Activated CD8-positive, alpha-beta T cell treated with anti-CD3 and anti-CD28 coated beads for 36 hours (primary cell): ENCODE measurements at places on chromosomes 12 and 14.

- peak; percentile 26 for DNase-seq
Observed at GRCh38 chr14:81485372-81485771, 48.3 kb downstream of the SEL1L start.

DNA sequence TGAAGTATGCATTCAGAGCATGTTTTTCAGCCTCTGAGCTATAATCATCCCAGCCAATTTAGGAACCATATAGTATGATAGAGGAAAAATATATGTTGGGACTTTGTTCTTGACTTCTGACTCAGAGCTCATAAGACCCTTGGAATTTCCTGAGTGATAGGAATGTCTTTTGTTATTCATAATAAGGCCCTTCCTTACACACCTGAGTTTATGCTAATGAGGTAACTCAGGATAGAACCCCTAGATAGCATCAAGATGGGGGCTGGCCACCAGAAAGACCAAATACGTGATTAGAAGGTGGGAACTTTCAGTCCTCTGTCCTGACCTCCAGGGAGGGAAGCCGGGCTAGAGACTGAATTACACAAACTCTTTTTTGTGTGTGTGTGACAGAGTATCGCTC is 32.4 kb upstream of the PLEK2 start:
- DNase-seq = no peak

DNA sequence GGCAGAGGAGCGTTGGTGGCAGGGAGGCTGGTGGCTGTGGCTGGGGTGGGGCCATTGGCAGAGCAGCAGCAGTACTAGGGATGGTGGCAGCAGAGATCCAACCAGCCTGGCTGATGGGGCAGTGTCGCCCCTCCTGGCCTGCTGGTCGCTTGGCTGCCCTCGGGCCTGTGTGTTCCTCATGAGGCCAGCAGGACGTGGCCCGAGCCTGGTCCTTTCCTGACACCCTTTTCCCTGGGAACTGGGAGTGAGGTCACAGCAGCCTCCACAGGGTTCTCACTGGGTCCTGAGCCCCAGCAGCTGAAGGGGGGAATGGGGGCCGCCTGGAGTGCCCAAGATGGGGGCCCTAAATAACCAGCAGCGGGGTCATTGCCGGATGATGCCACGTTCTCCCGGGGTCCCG is 46.1 kb downstream of the KIF26A start:
- DNase-seq = no peak

DNA sequence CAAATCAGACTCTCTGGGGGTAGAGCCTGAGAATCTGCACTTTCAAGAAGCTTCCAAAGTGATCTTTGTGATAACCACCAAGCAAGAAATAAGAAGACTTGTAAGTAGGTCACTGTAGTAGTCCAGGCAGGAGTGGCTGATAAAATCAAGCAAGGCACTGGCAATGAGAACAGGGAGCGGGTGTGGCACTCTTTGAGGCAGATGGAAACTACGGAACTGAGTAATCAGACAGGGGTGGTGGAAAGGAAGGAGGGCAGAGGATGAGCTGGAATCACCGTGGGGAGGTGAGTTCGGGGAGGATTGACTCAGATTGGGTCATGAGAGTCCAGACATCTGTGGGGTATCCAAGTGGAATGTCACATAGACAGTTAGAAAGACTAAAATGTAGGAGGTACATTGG is 44.4 kb upstream of the PLXNC1 start:
- DNase-seq = no peak

GRCh38 chr12:87815771-87816585 is 213.2 kb downstream of the C12orf50 start:
- no peak for DNase-seq

DNA sequence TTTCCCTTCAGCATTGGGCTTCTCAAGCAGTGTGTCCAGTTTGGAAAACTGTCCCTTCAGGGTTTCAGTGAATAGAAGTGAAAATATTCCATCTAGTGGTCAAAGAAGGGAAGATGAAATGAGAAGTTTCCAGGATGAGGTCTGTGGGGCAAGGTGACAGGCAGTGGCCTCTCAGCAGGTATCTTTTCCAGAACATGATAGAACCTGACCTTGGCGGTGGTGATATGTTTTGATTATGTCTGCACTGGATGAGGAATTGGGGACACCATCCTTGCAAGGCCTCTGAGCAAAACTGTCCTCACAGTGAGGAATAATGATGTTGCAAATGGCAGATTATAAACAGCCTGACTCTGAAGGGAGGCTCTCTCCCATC is 4.7 kb downstream of the GPX2 start:
- DNase-seq = no peak

DNA sequence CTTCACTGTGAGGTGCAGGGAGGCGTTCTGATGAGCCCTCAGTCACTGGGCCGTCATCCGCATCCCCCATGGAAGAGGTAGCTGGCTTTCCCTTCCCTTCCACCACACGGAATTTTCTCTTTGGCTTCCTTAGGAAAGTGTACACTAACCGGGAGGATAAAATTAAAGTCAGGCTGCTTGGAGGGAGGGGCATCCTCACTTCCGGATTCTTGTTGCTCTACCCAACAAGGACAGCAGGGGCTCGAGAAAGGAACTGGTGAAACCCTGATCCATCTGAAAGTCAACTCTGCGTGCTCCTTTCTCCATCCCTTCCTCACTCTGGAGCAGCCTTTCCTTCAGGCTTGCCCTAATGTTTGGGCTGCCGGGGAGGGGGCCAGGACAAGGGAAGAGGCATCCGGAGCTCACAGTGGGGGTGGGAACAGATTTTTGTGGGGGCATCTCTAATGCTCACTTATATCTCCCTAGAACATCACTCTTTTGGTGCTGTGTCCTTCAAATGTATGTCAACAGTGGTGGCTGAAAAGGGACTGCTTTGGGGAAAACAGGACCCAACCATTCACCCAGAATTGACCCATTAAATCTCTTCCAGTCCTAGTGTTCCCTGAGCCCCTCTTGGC is 101.4 kb upstream of the FKBP4 start:
- peak; percentile 34 for DNase-seq

DNA sequence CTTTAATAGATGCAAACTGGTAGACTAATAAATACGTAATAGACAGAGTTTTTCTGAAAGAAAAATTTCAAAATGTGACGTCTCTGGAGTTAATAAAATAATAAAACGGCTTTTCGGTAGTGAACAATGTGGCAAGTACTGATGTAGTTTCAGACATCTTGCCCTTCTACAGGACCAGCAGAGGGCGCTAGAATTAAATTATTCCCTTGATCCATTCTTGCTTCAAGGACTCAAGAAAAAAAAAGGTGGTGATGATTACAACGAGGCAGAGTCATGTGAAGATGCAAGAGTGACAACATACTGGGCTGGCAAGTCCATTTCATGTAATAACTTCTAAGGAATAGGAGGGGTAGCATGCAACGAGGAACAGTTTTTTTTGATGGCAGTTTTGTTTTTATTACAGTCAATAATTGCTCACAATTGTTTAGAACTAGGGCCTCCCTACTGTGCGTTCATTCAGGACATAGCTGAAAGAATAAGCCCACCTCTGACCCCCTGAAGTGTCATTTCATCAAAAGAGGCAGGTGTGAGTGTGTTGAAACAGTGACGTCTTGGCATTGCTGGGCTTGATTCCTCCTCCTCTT is 101.0 kb upstream of the GZMB start:
- DNase-seq = peak; percentile 54

DNA sequence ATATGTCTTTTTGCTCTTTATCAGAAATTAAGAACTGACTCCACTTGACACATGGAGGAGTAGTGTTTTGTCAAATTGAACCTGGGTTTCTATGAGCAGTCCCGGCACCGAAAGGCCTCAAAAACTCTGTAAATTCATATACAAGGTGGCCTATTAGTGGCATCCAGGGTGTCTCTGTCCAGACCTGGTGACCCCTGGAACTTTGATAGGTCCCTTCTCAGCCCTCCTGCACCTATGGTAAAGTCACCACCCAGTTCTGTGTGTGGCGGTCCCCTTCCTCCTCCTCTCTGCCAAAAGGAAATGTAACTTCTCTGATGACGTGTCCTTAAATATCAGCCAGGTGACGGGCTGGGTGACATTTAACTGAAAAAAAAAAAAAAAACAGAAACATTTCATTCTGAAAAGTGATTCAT is 204.0 kb upstream of the FOXN3 start:
- peak; percentile 82 for DNase-seq

GRCh38 chr14:60309867-60310552 is 61.0 kb downstream of the PPM1A start:
- DNase-seq = no peak

DNA sequence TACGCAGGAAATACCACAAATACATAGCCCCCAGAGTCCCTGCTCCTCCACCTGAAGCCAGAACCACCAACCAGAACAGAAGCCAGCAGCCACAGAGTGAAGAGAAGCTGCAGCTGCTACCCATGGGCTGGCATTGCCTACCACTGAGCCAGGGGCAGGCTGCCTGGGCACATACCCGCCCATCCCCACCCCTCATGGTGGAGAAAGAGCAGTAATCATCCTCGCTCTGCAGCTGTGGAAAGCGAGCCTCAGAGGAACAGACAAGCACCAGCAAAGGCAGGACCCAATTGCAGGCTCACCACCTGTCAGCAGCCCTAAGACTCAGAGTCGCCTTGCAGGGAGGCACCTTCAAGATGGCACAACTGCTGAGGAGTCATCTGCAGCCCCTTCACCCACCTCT is 11.2 kb upstream of the CD9 start:
- no peak for DNase-seq

GRCh38 chr12:5088586-5089264 is 45.0 kb downstream of the KCNA5 start:
- DNase-seq = no peak

DNA sequence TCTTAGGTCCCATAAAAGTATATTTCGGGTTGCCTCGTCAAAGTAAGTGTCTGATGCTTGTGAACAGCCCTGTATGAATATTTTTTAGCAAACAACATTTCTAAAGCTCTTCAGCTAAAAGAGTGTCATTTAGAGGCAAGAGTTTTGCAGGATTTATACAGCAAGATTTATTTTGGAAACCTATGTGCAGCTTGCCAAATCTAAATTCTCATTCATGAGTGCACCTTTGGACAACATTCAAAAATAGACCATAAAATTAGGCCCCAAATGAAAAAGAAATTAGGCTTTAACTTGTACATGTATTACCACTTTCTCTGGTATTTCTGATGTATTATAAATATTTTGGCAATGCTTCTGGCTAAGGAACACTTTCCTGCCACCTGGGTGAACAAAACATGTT is 224.4 kb upstream of the PDZRN4 start:
- DNase-seq = no peak

DNA sequence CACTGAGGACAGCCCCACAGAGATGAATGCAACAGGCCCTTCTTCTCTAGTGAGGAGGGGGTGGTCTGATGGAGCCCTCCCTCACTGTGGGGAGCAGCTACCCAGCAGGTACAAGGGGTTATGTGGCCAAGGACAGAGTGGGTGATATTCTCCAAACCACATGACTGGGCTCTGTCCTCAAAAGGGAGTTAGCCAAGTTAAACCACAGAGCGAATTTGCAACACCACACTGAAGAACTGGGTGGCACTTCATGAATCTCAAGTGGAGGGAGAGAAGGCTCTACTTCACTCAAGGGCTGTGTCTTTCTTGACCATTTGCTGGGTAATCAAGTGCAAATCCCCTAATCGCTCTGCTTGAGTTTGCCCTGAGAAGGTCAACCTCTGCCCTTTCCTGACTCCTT is 12.5 kb downstream of the GPR68 start:
- no peak for DNase-seq

DNA sequence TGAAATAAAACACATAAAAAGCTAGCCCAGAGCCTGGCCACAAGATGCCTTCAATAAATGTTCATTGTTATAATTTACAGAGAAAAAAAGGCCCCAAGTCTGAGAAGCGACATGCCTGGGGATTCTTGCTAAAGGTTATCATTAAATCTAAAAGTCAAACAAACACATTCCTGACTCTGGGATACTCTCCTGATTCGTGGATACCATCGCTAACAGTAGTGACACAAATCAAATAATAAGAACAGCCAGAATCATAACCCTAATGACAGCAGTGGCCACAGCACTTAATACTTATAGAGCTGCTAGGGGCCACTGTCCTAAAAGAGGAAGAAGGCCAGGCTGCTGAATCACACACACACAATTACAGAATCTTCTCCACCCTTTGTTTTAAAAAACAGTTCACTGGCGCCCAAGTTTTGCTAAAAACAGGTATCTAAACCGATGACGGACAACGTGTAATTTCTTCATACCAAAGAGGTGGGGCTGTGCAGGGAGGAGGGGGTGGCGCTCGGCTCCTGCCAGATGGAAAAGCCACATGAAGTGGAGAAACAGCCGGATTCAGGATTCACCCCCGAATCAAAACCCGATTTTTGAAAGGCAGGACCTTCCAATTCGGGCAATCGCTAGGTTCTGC is 1.2 kb downstream of the CLIP1 start:
- DNase-seq = peak; percentile 43

- DNase-seq = no peak
Observed at GRCh38 chr14:94387051-94388026, 1.1 kb downstream of the SERPINA1 start.

GRCh38 chr12:117365049-117365616 is 3.7 kb upstream of the NOS1 start:
- DNase-seq = no peak

GRCh38 chr14:40317690-40318089 is 885.5 kb upstream of the FBXO33 start:
- DNase-seq = no peak

DNA sequence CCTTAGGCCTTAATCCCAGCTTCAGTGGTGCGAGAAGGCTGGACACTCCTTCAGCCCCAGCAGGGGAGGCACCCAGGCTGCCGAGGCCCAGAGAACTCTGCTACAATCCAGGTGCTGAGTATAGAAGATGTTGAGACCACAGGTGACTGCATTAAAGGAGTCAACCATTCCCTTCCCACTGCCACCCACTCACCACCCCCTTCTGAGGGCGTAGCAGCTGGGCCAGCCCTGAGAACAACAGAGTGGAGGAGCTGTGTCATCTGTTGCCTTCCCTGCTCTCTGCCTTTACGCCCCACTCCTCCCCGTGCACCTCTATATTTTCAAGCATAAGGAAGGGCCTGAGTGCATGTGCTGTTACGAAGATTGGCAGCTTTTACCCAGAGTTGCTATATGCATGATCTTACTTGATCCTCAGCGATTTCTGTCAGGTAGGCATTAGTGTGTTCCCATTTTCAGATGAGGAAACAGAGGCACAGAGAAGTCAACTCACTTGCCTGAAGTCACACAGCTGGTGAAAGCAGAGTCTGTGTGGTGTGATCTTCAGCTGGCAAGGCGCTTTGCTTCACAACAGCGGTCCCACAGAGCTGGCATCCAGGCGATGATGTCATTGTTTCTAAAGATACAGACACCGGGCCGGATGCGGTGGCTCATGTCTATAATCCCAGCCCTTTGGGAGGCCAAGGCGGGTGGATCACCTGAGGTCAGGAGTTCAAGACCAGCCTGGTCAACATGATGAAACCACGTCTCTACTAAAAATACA is 46.7 kb downstream of the RIN3 start:
- DNase-seq = peak; percentile 75

DNA sequence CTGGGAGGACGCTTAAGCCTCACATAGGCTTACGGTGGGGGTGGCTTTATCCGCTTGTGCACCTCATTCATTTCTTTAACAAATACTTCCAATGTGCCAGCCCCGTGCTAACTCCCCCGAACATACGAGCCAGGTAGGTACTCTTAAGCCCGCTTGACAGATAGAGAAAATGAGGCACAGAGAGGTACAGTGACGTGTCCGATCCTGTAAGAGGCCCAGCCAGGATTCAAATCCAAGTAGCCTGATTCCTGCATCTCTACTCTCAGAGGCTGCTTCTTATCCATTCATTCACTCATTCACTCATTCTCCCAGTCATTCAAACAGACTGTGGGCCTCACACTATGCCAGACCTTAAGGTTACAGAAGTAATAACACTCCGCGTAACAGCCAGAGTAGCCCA is 477 bp downstream of the OAS3 start:
- DNase-seq = no peak

- DNase-seq = no peak
Observed at GRCh38 chr12:51020448-51021182, 5.6 kb downstream of the SLC11A2 start.

- no peak for DNase-seq
Observed at GRCh38 chr12:111841236-111841749, 735 bp upstream of the MAPKAPK5 start.
